Kidney tubule cell (primary cell): ENCODE measurements at places on chromosomes 16 and 17.

DNA sequence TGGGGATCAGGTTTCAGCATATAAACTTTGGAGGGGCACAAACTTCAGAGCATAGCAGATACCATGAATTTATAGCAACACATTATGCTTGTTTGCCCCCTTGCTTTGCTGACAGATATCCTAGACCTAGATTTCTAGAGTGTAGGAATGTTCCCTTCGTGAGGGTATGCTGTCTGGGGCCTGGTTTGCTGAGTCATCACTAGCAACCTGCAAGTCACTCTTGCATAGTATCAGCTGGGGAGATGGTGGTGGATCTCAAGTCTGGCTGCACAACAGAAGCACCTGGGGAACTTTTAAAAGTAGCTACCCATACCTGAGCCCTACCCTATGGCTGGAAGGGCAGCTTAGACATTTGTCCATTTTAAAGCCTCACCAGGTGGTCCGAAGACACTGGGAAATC, 22.3 kb upstream of the HSBP1 start:
- peak; percentile 19 for DNase-seq

DNA sequence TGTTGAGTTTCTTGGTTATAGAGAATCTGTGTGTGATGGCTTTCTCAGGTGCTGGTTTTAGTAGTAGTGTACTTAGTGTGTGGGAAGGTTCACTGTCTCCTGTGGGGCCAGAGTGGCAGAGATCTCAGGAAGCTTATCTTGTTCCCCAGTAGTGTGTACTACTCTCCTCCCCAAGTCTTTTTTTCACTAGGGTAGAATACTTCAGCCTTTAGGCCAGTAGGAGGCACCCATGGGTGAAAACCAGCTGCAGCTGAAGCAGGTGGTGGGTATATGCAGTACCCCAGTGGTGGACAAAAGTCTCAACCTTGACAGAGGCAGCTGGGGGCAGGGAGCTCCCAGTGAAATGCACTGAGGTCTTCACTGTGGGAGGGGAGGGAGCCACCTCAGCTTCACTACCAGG, 109.9 kb downstream of the PHKB start:
- no peak for DNase-seq

GRCh38 chr16:8631818-8632465, 10.4 kb downstream of the METTL22 start:
- no peak for DNase-seq

GRCh38 chr17:38762231-38762630, 9.7 kb downstream of the PSMB3 start:
- no peak for DNase-seq

DNA sequence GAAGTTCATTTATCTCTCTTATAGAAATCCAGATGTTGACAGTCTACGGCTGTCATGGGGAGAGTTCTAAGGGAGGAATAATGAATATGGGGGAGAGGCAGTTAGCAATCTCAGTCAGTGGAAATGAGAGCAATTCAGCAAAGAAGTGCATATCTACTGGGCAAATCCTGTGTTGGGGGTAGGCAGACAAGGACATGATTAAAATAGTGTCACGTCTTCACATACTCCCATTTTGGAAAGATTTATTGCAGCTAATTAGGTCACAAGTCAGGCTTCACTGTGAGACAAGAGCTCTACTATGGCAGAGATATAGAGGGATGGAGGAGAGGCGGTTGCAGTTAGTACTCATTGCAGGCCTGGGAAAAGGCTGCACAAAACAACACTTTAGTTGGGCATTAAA, 29.8 kb downstream of the LRRC36 start:
- DNase-seq = no peak

DNA sequence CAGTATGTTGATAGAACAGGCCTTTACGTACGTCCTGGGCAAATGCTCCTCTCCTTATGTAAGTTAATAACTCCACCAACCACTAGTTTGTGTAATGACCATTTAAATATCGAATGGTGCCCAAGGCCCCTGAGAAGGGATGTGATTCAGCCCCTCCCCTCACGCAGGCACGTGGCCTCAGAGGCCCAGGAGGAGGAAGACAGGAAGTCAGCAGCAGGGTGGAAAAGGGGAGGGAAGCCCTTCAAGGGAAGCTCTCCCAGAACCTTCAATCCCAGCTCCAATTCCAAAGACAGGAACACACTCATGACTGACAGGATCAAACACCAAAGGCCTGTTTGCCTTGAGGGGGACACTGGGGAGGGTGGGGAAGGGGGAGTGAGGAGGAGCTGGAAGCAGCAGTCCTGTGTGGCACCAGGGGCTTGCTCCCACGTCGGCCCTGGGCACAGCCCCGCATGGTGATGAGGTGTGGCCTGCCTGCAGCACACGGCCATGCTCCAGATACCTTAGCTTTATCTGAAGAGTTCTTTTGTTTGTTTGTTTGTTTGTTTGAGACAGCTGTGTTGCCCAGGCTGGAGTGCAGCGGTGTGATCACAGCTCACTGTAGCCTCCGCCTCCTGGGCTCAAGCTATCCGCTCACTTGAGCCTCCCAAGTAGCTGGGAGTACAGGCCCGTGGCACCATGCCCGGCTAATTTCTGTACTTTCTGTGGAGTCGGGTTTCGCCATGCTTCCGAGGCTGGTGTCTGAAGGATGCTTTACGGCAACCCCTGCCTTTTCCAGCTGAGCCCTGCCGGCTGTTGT, 105.0 kb downstream of the ZNF778 start:
- peak; percentile 55 for DNase-seq

DNA sequence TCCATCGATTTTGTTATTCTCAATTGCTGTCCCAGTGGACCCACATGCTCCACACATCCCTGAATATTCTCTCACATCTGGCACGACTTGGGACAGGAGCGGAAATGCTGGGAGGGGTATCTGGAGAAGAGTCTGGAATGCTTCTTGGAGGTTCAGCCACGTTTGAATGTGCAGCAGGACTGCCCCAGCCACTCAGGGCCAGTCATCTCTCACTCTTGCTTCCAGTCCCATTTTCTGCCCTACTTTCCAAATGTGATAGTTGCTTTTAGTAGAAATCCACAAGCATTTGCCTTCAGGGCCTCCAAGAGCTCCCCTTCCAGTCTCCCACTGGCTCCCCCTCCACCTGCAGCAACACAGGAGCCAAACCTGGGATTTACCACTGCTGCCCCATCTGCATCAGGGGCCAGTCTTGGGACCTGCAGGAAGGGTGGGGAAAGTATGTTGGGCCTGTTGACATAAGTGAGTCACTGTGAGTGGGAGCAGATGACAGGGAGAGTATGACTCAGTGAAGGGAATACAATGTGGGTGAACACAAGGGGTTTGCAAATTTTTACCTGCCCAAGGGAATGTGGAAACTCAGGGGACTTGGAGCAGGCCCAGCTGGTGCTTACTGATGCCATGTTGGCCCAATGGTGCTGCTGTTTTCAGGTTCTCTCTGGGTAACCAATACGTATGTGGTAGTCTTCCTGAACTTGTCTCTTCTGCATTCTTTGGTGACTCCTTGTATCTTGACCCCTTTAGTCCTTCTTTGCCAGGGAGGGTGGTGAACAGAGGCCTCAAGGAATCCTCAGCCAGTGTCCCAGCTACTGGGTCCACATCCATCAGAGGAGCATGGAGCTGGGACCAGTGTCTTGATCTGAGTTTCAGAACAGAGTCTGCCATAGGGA, 78.8 kb upstream of the CRHR1 start:
- peak; percentile 89 for DNase-seq

- peak; percentile 82 for DNase-seq
Measured at GRCh38 chr17:67575325-67575724, 142.4 kb upstream of the NOL11 start.

- DNase-seq = no peak
Measured at GRCh38 chr16:53646506-53646905, 57.2 kb downstream of the RPGRIP1L start.

GRCh38 chr16:53453928-53454327, 19.7 kb downstream of the RBL2 start:
- DNase-seq = no peak

DNA sequence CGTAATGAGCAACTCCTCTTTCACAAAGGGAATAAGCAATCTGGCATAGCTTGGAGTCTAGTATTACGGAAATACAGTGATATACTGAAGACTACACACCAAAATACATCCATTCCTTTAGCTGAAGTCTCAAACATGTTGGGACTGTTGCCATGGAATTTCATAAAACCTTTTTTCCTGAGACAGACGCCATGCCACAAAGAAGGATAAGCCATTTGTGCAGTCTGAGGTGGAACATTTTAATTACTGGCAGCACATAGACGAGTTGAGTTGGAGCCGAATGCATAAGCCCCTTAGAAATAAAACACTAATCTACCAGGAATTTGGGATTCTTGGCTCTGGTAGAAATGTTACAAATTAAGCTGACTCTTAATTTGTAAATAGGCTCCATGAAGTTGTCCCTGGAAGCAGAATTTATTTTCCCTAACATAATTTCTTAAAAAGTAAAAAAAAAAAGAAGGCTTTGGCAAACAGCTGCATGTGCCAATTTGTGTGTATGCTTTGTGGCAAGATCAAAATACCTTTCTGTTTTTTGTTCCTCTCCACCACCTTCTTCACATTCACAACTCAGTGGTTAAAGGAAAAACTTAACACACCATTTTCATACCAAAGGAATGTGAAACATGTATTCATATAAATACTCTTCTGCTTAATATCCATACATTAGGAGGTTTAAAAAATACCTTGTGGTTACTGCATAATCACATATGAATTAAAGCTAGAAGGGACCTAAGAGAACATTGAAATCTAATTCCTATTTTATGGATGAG, 25.5 kb downstream of the GRB7 start:
- peak; percentile 31 for DNase-seq

DNA sequence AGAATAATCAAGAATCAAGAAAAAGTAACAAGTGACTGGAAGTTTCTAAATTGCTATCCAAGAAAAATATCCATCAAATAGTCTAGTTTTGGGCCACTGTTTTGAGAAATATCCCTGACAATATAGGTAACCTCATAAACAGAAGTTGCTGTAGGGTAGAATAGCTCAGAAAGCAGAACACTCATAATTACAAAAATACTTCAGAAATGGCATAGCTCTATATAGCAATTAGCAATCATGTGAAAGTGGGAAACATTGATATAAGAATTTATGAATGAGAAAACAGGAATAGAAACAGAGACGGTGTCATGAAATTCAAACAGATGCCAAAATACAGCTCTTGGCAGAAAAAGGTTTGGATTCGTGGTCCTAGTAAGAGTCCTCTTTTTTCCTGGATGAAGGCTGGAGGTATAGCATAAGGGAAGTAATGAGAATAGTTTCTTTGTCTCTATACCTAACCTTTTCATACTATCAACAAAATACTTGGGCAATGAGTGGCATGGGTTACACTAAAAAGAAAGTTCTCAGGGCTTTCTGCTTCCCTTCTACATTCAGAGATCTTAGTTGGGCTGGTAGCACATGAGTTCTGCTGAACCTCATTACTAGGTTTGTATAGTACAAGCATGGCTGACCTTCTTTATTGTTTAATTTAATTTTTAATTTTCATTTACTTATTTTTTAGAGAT, 33.5 kb downstream of the SPAG9 start:
- DNase-seq = no peak

- no peak for DNase-seq
Measured at GRCh38 chr17:16820979-16821543, 131.0 kb downstream of the CCDC144A start.

DNA sequence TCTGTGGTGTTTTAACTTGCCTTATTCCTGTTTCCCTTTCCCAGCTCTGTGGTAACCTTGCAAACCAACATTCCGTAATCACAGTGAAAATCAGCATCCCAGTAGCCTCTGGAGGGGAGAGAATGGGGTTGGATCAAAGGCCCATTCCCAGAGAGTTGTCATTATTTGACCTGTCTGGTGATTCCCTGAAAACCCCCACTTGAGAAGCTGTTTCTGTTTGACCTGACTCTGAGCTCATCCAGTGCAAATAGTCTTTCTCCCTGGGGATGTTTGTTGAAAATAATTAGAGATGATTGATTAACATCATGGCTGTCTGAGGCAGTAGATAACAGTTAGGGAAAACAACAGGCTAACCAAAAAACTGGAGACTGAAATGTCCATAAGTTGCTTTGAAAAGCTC, 3.0 kb downstream of the CACNG1 start:
- DNase-seq = no peak

DNA sequence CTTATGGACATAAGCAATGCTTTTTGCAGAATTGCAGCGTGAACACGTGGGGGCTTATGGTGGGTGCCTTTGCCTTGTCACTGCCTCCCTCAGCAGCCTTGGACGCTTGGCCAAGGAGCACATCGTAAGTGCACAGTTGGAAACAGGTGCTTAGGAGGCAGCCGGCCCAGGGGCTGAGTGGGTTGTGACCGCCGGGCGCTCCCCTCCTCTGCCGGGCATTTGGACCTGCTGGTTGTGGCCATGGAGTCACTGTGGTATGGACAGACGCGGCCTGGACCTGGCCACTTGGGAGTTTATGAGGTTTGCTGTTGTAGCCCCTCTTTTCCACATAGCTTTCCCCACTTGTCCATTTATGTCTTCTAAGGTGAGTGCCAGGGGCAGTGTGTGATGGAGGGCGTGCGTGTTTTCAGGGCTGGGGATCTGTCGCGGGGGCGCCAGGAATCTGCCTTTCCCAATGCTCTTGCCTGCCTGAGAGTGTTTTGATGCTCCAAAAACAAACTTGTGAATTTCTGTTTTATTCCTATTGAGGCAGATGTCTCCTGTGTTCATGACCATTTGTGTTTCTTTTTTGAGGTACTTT, 49.2 kb downstream of the PDPK1 start:
- no peak for DNase-seq

DNA sequence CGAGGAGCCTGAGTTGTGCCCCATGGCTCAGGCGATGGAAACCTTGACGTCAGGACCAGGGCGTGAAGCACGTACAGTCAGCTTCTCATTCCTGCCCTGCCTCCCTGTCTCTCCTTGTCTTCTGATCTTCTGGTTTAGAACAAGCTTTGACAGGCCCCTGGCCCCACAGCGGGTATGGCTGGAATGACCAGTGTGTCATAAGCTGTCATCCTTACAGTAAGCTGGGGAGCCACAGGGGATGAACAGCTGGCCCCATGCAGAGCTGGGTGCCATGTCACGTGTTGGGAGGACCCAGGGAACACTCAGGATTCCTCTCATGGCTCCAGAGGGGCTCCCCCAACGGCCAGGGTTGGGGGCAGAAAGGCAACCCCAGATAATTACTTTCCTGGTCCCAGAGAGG, 157.6 kb upstream of the PLCG2 start:
- DNase-seq = no peak

- DNase-seq = no peak
Measured at GRCh38 chr17:66767154-66767933, 67.6 kb upstream of the CACNG5 start.

DNA sequence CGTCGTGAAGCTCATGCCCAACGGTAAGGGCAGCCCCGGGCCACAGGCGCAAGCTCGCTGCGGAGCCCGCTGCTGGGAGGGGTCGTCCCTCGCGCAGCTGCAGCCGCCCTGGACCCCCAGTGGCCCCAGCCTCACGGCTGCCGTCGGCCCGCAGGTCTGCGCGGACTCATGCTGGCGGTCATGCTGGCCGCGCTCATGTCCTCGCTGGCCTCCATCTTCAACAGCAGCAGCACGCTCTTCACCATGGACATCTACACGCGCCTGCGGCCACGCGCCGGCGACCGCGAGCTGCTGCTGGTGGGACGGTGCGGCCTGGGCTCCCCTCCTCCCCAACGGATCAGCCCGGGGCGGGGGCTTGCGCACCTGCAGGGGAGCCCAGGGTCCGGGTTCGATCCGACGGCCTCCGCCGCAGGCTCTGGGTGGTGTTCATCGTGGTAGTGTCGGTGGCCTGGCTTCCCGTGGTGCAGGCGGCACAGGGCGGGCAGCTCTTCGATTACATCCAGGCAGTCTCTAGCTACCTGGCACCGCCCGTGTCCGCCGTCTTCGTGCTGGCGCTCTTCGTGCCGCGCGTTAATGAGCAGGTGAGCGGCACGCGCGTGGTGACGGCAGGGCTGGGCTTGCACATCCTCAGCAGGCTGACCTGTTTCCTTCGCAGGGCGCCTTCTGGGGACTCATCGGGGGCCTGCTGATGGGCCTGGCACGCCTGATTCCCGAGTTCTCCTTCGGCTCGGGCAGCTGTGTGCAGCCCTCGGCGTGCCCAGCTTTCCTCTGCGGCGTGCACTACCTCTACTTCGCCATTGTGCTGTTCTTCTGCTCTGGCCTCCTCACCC, 5.8 kb downstream of the SLC5A2 start:
- no peak for DNase-seq
